ENCODE measurements at places on chromosomes 12 and 14. TPM values are rescaled to one million over a fixed set of nuclear protein-coding genes. Genes with fewer than 3 reads are reported as not detected.

The NFATC4 gene
- polyA plus RNA-seq = 88.3 TPM

The KERA gene
- 1.4 TPM for polyA plus RNA-seq

The CABP1 gene
- polyA plus RNA-seq = 2.2 TPM

The BCL11B gene
- polyA plus RNA-seq = 3.1 TPM

The BHLHE41 gene
- 0.96 TPM for polyA plus RNA-seq

The TMEM52B gene
- 0.22 TPM for polyA plus RNA-seq

The TGFB3 gene
- 174 TPM for polyA plus RNA-seq

The GPR84 gene
- polyA plus RNA-seq = 0.18 TPM

The KCNC2 gene
- polyA plus RNA-seq = 0.14 TPM

The STON2 gene
- 10.5 TPM for polyA plus RNA-seq

The HOXC4 gene
- polyA plus RNA-seq = 3.2 TPM

The A2ML1 gene
- polyA plus RNA-seq = 0.87 TPM

The MFAP5 gene
- 1.4 TPM for polyA plus RNA-seq

The ANKS1B gene
- 13.6 TPM for polyA plus RNA-seq

The TDRD9 gene
- 0.24 TPM for polyA plus RNA-seq

The MYH6 gene
- not detected for polyA plus RNA-seq

The LAG3 gene
- 2.9 TPM for polyA plus RNA-seq

The TAS2R46 gene
- 0.26 TPM for polyA plus RNA-seq

The SMIM41 gene
- 5.6 TPM for polyA plus RNA-seq

The ACOT4 gene
- polyA plus RNA-seq = 0.93 TPM

The TSPAN11 gene
- 17.3 TPM for polyA plus RNA-seq

The C12orf56 gene
- polyA plus RNA-seq = 0.09 TPM

The TMEM63C gene
- 0.29 TPM for polyA plus RNA-seq

The PTHLH gene
- 4.4 TPM for polyA plus RNA-seq

The ADGRD1 gene
- 24.2 TPM for polyA plus RNA-seq

The ADAM21 gene
- 0.74 TPM for polyA plus RNA-seq

The MIPOL1 gene
- 13.0 TPM for polyA plus RNA-seq

The KRT73 gene
- polyA plus RNA-seq = 0.13 TPM

The PELI2 gene
- polyA plus RNA-seq = 11.0 TPM

The CD4 gene
- polyA plus RNA-seq = 108 TPM

The LLPH gene
- polyA plus RNA-seq = 23.3 TPM
